Cardiac septum (tissue), 1 donor: ENCODE measurements at places on chromosomes 7 and 10. TPM values are rescaled to one million over a fixed set of nuclear protein-coding genes. Genes with fewer than 3 reads are reported as not detected.

GRCh38 chr10:69407621-69408301 is 9.0 kb downstream of the TACR2 start:
- DNase-seq = no peak

- no peak for DNase-seq
These were observed 100.1 kb downstream of the CYTH3 start for GRCh38 chr7:6172224-6172909.

GRCh38 chr10:70652761-70653657 is 19.3 kb upstream of the ADAMTS14 start:
- DNase-seq = peak; percentile 83

GRCh38 chr10:80642661-80643060 is 105.0 kb downstream of the SH2D4B start:
- no peak for DNase-seq

DNA sequence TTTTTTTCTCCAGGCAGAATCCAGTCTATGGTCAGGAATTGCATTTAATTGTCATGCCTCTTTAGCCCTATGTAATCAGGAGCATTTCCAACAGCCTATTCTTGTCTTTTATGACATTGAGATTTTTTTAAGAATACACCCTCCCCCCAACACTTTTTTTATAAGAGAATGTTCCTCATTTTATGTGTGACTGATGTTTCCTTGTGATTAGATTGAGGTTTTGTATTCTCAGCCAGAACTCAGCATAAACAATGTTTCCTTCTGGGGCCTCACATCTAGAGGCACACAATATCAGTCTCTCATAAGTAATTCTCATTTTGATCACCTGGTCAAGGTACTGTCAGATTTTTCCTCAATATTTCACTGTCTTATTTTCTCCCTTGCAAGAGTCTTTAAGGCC is 193.4 kb upstream of the PDE1C start:
- no peak for DNase-seq

DNA sequence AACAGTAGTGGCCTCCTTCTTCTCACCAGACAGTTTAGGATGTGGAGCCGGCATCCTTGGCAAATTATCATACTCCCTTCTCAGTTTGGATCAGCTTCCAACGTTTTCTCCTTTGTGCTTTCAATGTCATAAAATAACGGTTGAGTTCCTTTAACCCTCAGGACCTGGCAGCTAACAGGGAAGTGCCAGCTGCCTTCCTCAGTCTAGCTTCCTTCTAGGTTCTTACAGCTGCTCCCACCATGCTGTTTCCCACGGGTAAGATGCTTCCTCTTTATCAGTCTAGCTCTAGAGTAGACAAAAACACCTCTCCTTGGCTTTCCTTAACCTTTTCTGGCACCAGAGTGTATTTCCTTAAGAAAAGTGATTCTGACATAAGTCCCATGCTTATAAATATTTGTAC is 33.2 kb downstream of the BLVRA start:
- no peak for DNase-seq

- DNase-seq = no peak
These were observed 167.7 kb upstream of the KCTD7 start for GRCh38 chr7:66460921-66461361.

Gene VAX1
- not detected for total RNA-seq

Gene CAV2
- total RNA-seq = 311 TPM

Gene HABP2
- total RNA-seq = not detected

Gene MALSU1
- 83.8 TPM for total RNA-seq
